ENCODE measurements at places on chromosomes 5 and 9.

DNA sequence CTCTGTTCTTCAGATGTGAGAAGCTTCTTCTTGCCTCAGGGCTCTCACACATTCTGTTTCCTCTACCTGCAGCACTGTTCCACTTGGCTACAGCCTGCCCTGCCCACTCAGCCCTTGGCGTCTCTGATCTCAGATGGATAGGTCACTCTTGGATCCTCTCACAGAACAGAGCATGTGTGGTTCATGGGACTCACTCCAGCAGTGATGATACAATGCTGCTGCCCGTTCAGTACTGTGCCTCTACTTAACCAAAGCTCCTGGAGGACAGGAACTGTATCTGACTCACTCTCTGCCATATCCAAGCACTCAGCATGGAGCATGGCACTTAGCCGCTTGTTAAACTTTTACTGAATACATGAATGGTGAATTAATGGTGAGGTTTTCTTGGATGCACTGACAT, 3.4 kb upstream of the SPINK4 start:
- no peak for DNase-seq

- DNase-seq: no peak
These were observed 66.0 kb downstream of the GNAQ start for GRCh38 chr9:77965445-77966123.

- DNase-seq: no peak
These were observed 23.1 kb downstream of the SLC36A3 start for GRCh38 chr5:151280443-151280842.

DNA sequence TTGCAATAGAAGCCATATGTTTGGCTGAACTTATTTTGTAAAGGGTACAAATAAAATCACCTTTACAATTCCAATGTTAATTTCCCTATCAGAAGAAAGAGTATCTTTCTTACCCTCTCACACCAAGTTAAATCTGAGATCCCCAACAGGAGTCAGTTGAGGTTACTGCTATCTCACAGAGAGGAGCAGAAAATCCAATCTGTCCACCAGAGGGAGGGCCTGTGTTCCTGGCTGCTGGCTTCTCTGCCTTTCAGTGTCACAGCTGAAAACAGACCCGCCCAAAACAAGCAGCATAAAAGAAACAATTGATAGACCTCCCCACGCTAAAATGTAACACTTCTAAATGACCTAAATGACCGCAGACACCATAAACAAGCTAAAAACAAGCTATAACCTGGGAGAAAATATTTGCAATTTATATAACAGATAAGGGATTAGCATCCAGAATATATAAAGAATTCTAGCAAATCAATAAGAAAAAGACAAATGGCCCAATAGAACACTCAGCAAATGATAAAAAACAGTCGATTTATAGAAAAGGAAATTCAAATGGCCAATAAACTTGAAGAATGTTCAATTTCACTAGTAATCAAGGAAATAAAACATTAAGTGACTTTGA, 24.5 kb upstream of the MVB12B start:
- peak; percentile 35 for DNase-seq

DNA sequence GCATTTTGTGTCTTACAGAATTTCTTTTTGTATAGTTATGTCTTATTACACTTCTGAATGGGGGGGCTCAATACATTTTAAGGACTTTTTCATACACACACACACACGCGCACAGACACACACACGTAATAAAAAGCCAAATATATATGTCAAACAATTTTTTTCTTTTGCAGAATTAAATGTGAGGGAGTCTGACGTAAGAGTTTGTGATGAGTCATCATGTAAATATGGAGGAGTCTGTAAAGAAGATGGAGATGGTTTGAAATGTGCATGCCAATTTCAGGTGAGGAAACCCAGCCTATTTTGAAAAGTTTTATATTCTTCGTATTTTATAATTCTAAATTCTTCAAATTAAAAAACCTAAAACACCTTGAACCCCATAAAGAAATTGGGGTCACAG, 25.6 kb downstream of the TMEFF1 start:
- no peak for DNase-seq

DNA sequence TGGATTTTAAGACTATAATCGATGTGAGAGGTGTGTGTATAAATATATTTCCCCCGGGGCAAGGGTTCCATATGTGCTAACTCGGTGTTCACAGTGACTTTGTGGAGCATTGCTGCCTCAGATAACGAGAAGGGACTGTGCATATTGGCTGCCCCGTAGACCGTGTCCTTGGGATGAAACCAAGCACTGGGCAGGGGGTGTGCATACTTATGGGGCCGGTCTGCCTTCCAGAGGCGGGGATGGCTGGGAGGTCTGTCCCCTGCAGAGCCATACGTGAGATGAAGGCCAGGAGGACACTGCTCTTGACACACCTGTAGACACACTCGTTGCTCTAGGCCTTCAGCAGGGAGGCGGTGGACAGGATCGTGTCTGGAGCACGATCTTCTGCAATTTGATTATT, 56.0 kb upstream of the ZNF354A start:
- no peak for DNase-seq

GRCh38 chr9:127877566-127877998, at the start of gene AK1:
Gene AK1 (minus strand): TSS chr9:127877675. CDS start chr9:127874617, 3,058 bp downstream.
- DNase-seq: no peak

GRCh38 chr9:130791303-130791894, 43.7 kb upstream of the ABL1 start:
- no peak for DNase-seq

GRCh38 chr5:173391031-173391430, 62.8 kb upstream of the STC2 start:
- DNase-seq: no peak

GRCh38 chr9:126420135-126420534, 93.5 kb downstream of the MVB12B start:
- no peak for DNase-seq

DNA sequence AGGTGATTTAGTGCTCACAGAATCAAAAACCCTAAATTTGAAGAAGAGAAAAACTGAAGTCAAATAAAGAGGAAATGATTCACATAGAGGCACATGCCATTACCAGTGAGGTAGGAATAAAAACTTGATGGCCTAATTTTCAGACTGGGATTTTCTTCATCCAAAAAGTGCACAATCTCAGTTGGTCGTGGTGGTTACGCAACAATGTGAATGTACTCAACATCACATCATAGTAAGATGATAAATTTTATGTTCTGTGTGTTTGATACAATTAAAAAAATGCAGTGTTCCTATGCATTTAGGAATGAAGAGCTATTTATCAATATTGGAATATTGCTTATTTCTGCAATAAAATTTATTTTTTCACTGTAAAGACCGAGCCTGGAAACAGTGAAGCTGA, 60.7 kb downstream of the SV2C start:
- no peak for DNase-seq

GRCh38 chr9:109973336-109973735, 193.3 kb downstream of the PALM2AKAP2 start:
- no peak for DNase-seq

DNA sequence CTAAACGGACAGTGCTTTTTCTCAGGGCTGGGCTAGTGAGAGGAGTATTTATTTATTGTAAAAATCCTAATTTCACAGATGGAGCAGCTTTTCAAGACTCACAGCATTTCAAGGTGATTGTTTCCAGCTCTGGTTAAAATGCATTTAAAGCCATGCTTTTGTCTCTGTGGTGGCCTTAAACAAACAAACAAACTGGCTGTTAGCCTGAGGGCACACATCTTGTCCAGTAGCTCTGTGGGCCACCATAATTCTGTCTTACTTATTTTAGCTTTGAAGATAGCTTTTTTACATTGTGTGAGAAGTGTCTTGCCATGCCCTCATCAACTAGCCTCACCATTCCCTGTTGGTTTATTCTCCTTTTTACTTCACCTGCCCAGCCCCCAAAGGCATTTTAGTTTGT, 218.2 kb downstream of the PSAT1 start:
- no peak for DNase-seq

DNA sequence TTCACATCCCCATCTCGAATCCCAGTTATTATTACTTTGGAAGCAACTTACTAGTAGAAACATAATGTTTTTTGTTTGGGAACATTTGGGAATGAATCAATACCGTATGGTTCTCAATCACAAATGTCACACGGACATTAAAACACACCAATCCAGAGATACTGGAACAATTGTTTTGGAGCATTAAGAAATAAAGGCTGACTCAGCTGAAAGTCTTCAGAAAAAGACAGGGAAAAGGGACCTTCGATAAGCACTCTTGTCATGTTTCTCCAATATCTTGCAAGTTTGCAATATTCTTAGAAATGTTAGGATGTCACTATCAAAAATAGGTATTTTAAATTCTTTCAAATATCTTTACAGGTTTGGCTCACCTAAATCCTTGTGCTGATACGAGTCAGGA, 362.4 kb downstream of the CETN3 start:
- no peak for DNase-seq

DNA sequence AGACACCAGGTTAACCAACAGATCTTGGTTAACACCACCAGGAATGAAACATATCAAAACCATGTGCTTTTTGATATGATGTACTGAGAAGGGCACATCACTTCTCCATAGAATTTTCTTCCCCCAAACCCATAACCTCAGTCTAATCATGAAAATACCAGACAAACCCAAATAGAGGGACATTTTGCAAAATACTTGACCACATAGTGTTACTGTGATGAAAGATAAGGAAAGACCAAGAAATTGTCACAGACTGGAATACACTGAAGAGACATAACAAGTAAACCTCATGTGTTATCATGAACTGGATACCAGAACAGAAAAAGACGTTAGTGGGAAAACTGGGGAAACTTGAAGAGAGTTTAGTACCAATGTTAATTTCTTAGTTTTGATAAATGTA, 74.9 kb upstream of the VCAN start:
- DNase-seq: no peak

GRCh38 chr5:124825250-124825982, 79.0 kb upstream of the ZNF608 start:
- no peak for DNase-seq

- peak; percentile 53 for DNase-seq
These were observed 22.2 kb downstream of the AHRR start for GRCh38 chr5:343461-344401.

GRCh38 chr5:124140060-124140459, 606.4 kb downstream of the ZNF608 start:
- DNase-seq: no peak

- DNase-seq: no peak
These were observed 88.7 kb downstream of the EMB start for GRCh38 chr5:50352382-50352781.

- no peak for DNase-seq
These were observed 535 bp downstream of the UNC5A start for GRCh38 chr5:176810687-176811501.

DNA sequence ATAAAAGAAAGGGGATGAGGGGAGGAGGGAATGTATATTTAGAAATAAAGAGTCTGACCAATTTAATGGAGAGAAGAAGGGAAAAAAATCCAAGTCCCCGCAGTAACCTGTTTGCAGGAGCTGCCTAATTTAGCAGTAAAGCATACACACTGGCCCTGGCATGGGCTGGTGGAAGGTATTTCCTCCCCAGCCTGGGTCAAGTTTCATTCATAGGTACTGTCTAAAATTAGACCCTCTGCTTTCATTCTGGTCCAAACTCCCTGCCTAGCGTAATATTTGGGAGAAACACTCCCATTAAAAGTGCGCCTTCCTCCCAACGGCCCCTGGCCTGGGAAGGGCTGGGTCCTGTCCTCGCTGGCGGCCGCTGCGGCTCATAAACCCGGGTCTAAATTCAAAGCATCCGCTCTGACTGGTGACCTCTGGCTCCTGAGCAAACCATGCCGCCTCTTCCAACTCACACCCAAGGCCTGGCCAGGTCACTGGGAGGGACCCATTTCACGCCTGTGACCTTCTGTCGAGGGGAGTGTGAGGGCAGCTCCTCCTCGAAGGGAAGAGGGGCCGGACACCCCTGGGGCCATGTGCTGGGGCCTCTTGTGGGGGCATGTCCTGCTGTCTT, 123.2 kb downstream of the FGF18 start:
- DNase-seq: no peak

- peak; percentile 51 for DNase-seq
These were observed 44.7 kb upstream of the NDFIP1 start for GRCh38 chr5:142063878-142064331.

DNA sequence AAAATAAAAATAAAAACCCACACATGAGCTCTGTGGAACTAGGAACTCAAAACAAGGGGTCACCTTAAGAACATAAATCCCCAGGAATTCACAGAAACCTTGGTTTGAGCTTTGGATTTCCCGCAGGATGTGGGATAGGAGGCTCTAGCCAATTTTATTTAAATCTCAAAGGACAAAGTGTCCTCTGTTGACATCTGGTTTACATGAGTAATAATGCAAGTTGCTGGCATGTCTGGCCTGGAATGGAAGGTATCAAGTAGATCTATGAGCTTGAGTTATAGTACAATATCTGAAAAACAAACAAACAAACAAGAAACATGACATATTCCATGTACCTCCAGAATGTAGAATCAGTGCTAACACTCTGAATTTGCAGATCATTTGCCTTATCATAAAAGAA, 94.2 kb upstream of the SLIT3 start:
- no peak for DNase-seq

GRCh38 chr9:69674716-69675438, 2.7 kb upstream of the APBA1 start:
- no peak for DNase-seq

DNA sequence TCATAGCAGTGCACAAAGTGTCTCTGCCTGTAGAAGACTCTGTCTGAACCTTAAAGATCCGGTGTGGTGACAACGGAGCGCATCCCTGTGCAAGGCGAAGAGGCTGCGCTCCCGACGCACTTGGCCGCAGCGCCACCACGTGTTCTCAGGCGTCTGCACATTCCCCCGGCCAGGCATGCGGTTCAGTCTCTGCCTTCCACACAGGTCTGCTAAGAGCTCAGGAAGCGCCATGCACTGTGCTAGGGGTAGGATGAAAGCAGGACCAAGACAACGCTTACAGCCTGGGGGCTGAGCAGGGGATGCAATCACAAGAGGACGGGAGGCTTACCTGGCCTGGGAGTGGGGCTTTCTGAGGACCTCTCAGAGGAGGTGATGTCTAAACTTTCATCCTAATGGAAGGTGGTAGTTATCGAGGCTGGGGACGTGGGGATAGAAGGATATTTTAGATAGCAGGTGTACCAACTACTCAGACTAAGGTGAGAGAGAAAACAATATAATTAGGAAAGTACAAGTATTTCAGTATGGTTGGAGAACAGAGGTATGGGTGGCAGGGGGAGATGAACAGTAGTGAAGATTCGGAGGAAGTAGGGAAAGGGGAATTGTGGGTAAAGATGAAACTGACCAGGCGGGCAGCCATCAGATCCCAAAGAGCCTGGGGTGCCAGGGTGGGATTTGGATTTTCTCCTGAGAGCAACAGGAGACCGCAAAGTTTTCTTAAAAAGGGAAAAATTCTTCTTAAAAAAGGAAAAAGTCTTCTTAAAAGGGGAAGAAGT, 13.3 kb downstream of the CAPSL start:
- peak; percentile 90 for DNase-seq

GRCh38 chr5:81400375-81400774, 6.4 kb upstream of the ACOT12 start:
- DNase-seq: no peak

All from stimulated activated CD4-positive, alpha-beta T cell treated with anti-CD3 and anti-CD28 coated beads, Interleukin-1b, Interleukin-23, amount 100 ng/mL, for 48 hours (primary cell).